Esophagus squamous epithelium (tissue), 5 donors: ENCODE measurements at places on chromosomes 4 and X.

- DNase-seq: no peak
Measured at GRCh38 chrX:78327370-78328086, at the start of gene CYSLTR1. Gene CYSLTR1, minus strand, starts transcription at chrX:78327611. Its CDS starts 53,865 bp downstream, at chrX:78273746.

GRCh38 chrX:10577853-10578252 is 42.5 kb downstream of the MID1 start:
- DNase-seq: no peak

DNA sequence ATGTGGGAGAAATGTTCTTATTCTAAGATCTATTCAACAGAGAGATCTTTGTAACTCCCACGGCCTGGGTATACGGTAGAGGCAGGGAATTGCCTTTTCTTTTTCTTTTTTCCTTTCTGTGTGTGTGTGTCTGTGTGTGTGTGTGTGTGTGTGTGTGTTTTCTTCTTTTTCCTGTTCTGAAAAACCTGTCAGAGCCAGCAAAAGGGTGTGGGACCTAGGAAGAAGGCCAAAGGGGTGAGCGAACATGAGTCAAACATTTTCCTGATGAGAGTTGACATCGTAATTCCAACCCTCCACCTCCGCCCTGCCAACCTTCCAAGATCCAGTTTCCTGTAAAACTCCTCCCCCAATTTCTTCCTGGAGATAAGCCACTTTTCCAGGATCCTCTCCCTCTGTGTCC is 2.8 kb upstream of the CHIC2 start:
- DNase-seq: no peak

DNA sequence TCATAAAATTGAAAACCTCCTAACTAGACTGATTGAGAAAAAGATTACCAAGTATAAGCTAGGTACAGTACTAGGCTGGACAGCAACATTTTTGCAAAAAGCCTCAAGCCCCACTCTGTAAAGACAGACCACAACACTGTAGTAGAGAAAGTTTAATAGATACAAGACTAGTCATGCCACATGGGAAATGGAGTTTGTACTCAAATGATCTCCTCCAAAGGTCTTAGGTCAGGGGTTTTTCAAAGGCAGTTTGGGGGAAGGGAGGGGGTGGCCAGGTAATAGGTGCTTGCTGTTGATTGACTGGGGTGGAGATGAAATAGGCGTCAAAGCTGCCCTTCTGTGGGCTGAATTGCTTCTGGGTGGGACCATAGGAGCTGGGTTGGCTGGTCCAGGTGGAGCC is 14.2 kb downstream of the CNGA1 start:
- no peak for DNase-seq

DNA sequence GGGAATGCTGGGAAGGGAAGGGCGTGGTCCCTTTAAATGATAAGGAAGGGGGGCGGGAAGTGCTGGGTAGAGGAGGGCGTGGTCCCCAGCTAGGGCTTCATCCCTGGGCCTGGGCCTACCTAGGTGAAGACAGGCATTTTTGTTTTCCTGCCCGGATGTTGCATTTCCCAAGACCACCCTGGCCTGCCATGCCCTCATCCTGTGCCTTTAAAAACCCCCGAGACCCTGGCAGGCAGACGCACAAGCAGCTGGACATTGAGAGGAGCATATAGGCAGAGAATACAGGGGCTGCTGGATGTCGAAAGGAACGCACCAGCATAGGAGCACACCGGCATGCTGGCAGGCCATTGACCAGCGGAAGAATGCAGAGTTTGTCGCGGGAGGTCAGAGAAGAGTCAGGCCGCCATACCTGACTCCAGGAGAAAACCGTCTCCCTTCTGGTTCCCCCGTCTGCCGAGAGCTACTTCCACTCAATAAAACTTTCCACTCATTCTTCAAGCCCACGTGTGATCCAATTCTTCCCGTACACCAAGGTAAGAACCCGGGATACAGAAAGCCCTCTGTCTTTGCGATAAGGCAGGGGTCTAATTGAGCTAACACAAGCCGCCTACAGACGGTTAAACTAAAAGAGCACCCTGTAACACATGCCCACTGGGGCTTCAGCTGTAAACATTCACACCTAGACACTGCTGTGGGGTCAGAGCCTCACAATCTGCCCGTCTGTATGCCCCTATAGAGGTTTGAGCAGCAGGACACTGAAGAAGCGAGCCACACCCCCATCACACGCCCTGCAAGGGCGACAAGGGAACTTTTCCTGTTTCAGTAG is 2.9 kb upstream of the AGA start:
- DNase-seq: no peak
